ENCODE measurements at places on chromosomes 2 and 18. TPM values are rescaled to one million over a fixed set of nuclear protein-coding genes. Genes with fewer than 3 reads are reported as not detected.

CGREF1 gene
- total RNA-seq, result 0.10 TPM

PSMD1 gene
- 40.3 TPM for total RNA-seq

SOWAHC gene
- 2.3 TPM for total RNA-seq

HAAO gene
- total RNA-seq, result 3.9 TPM

ALK gene
- not detected for total RNA-seq

UXS1 gene
- 96.9 TPM for total RNA-seq

TLX2 gene
- total RNA-seq, result 0.10 TPM

ICA1L gene
- total RNA-seq, result 3.4 TPM

GCG gene
- not detected for total RNA-seq

SERPINB11 gene
- not detected for total RNA-seq

NFATC1 gene
- 23.9 TPM for total RNA-seq

MAL gene
- total RNA-seq, result 30.4 TPM

NEMP2 gene
- 6.8 TPM for total RNA-seq

POLE4 gene
- total RNA-seq, result 23.4 TPM

TGFA gene
- 0.63 TPM for total RNA-seq

TMEFF2 gene
- not detected for total RNA-seq

ARID5A gene
- total RNA-seq, result 191 TPM

LIMS4 gene
- total RNA-seq, result 0.10 TPM

FAM210A gene
- total RNA-seq, result 8.6 TPM

G6PC2 gene
- total RNA-seq, result not detected

AMER3 gene
- total RNA-seq, result not detected

VIT gene
- total RNA-seq, result not detected

ZNF532 gene
- total RNA-seq, result 7.7 TPM

RMC1 gene
- total RNA-seq, result 45.8 TPM

ANKRD30B gene
- not detected for total RNA-seq

SIX3 gene
- total RNA-seq, result not detected

OSBPL6 gene
- 0.21 TPM for total RNA-seq

SMC6 gene
- 9.2 TPM for total RNA-seq

PAX8 gene
- total RNA-seq, result 0.31 TPM

IL36A gene
- not detected for total RNA-seq

ALPP gene
- not detected for total RNA-seq

DPY30 gene
- total RNA-seq, result 9.3 TPM

UGT1A4 gene
- not detected for total RNA-seq

CERS6 gene
- total RNA-seq, result 28.2 TPM

PSME4 gene
- 141 TPM for total RNA-seq

TTN gene
- 47.6 TPM for total RNA-seq

SKA1 gene
- 0.73 TPM for total RNA-seq

UGT1A6 gene
- not detected for total RNA-seq

SH3BP4 gene
- total RNA-seq, result 1.4 TPM

RFTN2 gene
- total RNA-seq, result under 0.01 TPM

MAP2 gene
- total RNA-seq, result 0.73 TPM

MC5R gene
- total RNA-seq, result not detected

ITGAV gene
- 5.8 TPM for total RNA-seq

PROC gene
- total RNA-seq, result 0.84 TPM
